ENCODE measurements at places on chromosomes 7 and 10.

- DNase-seq: no peak
These were observed 244.1 kb downstream of the FRMD4A start for GRCh38 chr10:14086596-14086995.

DNA sequence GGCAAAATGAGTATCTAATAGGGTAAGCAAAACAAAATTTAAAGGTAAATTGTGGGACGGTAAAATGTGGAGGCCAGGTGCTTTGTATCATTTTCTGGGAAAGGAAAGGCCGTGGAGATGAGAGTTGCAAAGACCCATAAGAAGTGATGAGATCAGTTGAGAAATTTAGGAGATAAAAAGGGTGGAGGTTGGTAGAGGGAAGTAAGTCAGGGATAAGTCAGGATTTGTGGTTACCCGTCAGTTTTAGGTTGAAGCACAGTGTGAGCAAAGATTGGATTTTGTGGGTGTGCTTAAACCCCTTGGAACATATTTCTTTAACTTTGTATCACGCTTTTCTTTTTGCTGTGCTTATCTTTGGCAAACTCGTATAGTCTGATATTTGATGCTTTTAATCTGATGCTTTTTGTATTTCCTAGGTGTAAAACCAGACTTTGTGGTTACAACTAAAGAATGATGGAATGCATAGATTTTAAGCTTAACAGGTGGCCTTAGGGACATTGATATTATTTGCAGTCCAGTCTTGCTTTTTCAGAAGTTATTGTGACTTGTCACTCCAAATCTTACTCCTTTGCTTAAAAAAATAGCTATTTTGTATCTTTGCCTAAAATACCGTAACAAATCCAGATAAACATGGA is 1.2 kb downstream of the BTRC start:
- DNase-seq: no peak

DNA sequence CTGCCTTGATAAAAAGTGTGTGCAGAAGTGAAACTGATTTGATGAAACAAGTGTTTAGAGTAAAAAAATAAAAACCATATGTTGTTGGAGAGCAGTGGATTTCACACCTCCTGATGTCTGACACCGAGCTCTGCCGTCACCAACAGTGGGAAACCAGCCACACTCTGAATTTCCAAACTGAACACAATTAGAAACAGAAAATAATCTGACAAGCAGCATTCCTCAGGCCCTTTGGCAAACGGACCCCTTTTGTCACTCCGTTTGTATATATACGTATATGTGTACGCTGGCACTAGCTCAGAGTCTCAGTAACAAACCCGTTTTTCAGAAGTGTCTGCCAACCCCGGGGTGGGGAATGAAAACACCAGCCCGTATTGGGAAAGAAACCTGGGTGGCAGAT is 32.4 kb downstream of the TACC2 start:
- no peak for DNase-seq

GRCh38 chr10:124652701-124653100 is 91.5 kb downstream of the FAM53B start:
- DNase-seq: no peak

- no peak for DNase-seq
These were observed 621.3 kb upstream of the ADARB2 start for GRCh38 chr10:2358586-2358985.

GRCh38 chr10:11205030-11205772 is 187.5 kb downstream of the CELF2 start:
- peak; percentile 45 for DNase-seq

DNA sequence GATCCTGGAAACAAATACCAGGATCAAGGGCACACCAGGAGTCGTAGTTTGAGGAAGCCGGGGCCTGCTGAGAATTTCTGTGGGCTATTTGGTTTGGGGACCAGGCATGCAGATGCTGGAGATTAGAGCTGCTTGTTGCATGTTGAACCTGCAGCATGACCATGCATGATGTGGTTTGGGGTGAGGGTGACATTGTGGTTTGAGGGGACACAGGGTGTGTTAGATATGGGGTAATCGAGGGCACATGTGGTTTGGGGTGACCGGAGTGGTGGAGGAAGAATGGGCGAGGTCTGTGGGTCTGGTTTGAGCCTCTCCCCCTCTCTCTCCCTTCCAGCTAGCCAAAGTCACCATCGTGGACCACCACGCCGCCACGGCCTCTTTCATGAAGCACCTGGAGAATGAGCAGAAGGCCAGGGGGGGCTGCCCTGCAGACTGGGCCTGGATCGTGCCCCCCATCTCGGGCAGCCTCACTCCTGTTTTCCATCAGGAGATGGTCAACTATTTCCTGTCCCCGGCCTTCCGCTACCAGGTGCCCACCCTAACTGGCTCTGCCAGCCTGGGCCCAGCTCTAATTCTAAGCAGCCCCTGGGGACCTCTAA is 10.2 kb downstream of the NOS3 start:
- no peak for DNase-seq

DNA sequence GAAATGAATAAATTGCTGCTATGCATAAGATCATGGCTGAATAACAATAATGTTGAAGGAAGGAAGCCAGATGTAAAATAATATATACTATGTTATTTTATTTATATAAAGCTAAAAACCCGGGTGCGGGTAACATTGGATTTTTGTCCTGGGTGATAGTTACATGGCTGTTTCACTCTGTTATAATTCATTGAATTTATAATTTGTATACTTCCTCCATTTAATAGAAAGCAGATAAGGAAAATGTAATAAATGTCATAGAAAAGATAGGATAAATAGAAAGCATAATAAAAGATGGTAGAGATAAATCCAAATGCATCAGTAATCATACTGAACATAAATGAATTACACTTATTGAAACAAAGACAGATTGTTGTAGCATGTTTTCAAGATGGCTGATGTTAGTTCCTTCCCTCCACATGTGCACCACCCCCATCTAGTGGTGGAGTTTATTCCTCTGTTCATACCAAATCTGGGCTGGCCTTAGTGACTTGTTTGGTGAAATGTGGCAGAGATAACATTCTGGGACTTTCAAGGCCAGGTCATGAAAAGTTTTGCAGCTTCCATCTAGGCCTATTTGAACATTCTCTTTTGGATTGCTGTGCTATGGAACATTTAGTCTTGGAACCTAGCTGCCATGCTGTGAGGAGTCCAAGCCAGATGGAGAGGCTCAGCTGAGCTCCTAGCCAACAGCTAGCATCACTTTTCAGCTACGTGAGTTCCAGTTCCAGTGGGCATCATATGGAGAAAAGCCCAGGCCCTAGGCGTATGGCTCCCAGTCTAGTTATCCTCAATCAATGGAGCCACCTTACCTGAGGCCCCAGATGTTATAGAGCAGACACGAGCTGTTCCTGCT is 46.9 kb downstream of the AHCYL2 start:
- peak; percentile 77 for DNase-seq

GRCh38 chr10:21724020-21724589 is 190.1 kb downstream of the MLLT10 start:
- DNase-seq: no peak

Data from inflammatory macrophage (primary cell).